Ovary (tissue), 10 donors: ENCODE measurements at places on chromosomes 6 and 20.

GRCh38 chr6:139528471-139528870 lies 154.0 kb upstream of the CITED2 start:
- no peak for DNase-seq

GRCh38 chr6:144305985-144306384 lies 20.9 kb downstream of the UTRN start:
- no peak for DNase-seq

DNA sequence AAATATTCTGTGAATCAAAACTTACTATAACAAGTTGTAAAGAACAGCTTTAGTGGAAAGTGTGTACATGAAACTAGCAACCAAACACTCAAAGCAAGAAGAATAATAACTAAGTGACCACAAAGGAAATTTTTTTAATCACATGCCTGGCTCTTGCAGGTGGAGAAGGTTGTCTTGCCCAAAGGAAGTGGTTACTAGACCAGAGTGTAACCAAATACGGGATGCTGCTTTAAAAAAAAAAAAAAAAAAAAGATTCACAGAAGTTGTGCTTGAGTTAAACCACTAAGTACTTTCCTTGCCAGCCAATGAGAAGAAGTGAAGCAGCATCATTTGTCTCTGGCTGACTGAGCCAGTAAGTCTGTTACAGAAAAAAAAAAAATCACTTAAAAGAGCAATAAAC lies 19.1 kb upstream of the HLA-DQB1 start:
- no peak for DNase-seq

DNA sequence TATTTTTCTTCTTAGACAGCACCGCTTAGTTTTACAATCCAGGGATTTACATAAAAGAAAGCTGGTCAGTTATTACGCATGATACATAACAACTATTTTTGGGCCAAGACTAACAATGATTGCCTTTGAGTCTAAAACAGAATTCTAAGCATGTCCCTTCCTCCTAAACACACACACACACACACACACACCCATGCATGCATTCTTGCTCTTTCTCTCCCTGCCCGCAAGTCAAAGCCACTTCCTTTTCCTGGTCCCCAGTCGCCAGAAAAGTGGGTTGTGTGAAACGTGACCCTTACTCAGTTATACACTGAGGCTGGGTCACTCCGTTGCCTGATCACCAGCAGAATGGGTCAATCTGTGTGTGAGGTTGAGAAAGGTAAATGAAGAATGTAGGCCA lies 31.4 kb downstream of the FYN start:
- no peak for DNase-seq

- DNase-seq = no peak
Observed at GRCh38 chr20:40322941-40323340, 366.1 kb downstream of the MAFB start.

- no peak for DNase-seq
Observed at GRCh38 chr6:41073968-41074691, 1.4 kb downstream of the NFYA start.

GRCh38 chr6:44642349-44642748 lies 254.8 kb downstream of the CDC5L start:
- DNase-seq = no peak

DNA sequence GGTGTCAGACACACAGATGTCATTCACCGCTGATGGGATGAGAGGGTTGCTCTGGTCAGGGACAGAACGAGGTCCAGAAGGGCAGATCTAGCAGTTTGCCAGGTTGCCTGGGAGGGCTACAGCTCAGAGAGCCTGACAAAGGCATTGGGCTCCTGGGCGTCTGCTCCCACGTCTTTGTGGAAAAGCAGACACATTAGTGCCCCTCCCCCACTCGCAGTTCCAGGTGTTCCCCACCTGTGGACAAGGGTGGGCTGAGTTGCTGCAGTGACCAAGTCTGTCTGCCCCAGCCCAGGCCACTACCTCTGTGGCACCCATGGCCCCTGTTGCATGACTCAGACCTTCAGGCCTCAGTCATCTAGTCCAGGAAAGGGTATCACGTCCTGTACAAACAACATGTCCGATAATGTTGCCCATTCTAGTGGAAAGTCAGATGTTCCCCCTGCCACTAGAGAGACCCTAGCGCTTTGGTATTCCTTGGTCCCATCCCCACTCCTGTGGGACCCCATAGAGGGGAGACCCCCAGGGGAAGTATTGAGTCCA lies 37.4 kb downstream of the WRNIP1 start:
- no peak for DNase-seq

DNA sequence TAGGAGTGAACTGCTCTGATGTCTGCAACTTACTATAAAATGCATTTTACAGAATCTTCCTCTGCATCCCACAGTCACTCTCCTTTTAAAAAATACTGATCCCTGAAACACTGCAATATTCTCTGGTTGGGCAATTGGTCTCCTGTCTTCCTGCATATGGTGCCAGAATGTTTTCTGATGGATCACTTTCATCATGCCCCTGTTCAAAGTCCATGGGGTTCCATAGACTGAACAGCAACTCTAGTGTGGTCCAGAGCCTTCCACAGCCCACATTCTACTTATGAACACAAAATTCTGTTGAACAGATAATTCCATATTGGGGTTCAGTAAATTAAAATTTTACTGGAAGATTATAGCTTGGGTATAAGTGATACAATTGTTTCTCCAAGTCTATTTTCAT lies 11.0 kb downstream of the GSTA2 start:
- no peak for DNase-seq

DNA sequence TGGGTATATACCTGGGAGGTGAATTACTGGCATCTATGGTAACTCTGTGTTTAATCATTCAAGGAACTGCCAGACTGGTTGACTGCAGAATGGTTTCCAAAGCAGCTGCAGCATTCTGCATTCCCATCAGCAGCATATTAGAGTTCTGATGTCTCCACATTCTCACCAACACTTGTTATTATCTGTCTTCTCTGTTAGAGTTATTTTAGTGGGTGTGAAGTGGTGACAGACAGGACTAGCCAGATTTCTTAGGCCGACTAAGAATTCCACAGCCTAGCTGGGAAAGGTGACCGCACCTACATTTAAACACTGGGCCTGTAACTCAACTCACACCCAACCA lies 110.9 kb downstream of the TMEM170B start:
- DNase-seq = no peak

GRCh38 chr6:80607811-80608391 lies 501.4 kb downstream of the BCKDHB start:
- no peak for DNase-seq

DNA sequence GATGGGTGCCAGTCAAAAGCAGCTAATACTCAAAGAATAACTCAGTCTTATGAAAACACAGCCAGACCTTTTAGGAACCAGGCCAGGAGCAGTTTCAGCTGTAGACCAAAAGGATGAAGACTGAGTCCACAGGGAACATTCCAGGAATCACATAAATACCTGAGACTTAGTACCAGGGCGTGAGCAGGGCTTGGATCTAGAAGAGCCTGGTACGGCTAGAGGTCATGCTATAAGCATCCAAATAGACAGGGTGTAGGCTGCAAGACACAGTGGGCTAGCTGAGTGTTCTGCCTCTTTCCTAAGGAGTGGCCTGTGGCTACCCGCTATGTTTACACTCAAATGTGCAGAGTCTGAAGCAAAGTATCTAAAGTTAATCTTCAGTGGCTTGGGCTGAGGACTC lies 29.5 kb upstream of the LRRC1 start:
- no peak for DNase-seq

GRCh38 chr6:83838727-83839126 lies 14.4 kb upstream of the RIPPLY2 start:
- DNase-seq = no peak
